ENCODE measurements at places on chromosomes 1 and 21. TPM values are rescaled to one million over a fixed set of nuclear protein-coding genes. Genes with fewer than 3 reads are reported as not detected.

DNA sequence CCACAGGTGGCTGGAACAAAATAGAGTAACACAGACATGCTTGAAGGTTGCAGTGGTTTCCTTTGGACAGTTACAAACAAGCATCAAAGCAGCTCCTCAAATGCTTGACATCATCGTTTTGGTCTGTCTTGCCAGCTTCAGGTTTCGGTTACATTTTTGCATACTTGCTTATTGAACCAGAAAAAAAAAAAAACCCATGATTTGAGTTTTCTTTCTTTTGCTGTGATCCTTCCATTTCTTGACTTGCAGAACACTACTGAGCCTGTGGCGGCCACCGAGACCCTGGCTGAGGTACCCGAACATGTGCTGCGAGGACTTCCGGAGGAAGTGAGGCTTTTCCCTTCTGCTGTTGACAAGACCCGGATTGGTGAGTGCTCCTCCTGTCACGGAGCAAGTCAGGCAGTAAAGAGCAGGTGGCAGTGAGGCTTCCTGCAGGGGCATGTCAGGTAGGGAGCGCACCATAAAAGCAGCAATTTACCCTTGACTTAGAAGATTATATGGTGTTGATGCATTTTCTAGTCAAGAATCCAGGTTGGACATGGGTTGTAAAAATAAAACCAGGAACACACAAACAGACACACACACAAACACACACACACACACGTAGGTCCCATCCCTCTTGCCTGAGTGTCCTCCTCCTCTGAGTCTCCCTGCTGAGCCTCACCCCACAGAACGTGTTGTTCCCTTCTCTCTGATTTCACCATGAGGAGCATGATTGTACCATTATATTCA, 30.9 kb downstream of the PRDM2 start:
- H3K4me3 ChIP-seq, result no peak overlapping the region
- H3K36me3 ChIP-seq, result no peaks in the 10 kb centered on the region
- no peak overlapping the region for H3K27ac ChIP-seq
- H3K27me3 ChIP-seq, result no peaks in the 10 kb centered on the region
- no peaks in the 10 kb centered on the region for H3K4me1 ChIP-seq
- no peak for DNase-seq

GRCh38 chr1:14639291-14640050, 41.0 kb downstream of the KAZN start:
- no peak overlapping the region for H3K4me3 ChIP-seq
- no peaks in the 10 kb centered on the region for H3K36me3 ChIP-seq
- no peak overlapping the region for H3K27ac ChIP-seq
- no peak for DNase-seq

DNA sequence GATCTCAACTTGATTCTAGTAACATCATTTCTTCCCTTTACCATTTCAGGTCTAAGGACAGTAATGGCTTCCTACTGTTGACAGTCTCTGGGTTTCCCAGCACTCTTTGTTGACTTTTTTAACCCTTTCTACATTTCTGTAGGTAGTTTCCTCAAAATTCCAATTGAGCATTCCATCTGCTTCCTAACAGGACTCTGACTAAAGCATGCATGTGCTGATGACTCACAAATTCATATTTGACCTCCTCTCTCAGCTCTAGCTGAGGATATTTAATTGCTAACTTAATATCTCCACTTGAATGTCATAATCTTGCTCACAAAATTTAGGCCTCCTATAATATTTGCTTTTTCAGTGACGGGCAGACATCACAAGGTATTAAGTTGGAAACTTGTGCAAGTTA, 93.3 kb upstream of the ZNHIT6 start:
- H3K36me3 ChIP-seq, result no peaks in the 10 kb centered on the region
- H3K4me3 ChIP-seq, result no peak overlapping the region

DNA sequence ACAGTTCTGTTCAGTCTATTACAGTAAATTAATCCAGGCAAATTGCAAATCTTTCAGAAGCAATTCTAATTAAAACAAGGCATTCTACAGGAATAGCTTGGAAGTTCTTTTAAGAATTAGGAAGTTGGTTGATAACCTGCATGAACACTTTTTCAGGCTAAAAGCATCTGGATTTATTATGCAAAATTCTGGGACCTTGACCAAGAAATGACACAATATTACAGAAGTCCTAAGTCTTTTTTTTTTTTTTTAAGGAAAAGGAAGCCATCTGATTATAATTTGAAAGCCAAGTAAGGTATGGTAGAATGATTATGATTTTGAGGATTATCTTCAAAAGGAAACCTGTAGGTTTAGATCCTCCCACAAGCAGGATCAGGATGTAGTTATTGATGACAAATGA, 74.7 kb upstream of the KCNK2 start:
- no peak overlapping the region for H3K4me3 ChIP-seq
- no peaks in the 10 kb centered on the region for H3K4me1 ChIP-seq
- DNase-seq, result no peak
- H3K27me3 ChIP-seq, result no peaks in the 10 kb centered on the region
- no peaks in the 10 kb centered on the region for H3K36me3 ChIP-seq

GRCh38 chr1:197388801-197389200, 120.7 kb downstream of the CRB1 start:
- H3K27ac ChIP-seq, result no peak overlapping the region
- no peaks in the 10 kb centered on the region for H3K36me3 ChIP-seq
- no peaks in the 10 kb centered on the region for H3K27me3 ChIP-seq

The OR2L5 gene
- total RNA-seq, result not detected

GRCh38 chr1:227886503-227886961, 61.2 kb downstream of the WNT9A start:
- H3K27me3 ChIP-seq, result no peaks in the 10 kb centered on the region
- H3K36me3 ChIP-seq, result no peaks in the 10 kb centered on the region

GRCh38 chr1:232690285-232690935, 60.5 kb upstream of the SIPA1L2 start:
- no peaks in the 10 kb centered on the region for H3K27me3 ChIP-seq
- no peak for DNase-seq
- H3K36me3 ChIP-seq, result no peaks in the 10 kb centered on the region
- H3K4me3 ChIP-seq, result no peak overlapping the region
- no peak overlapping the region for H3K27ac ChIP-seq

The IRF6 gene
- 0.64 TPM for total RNA-seq

- no peaks in the 10 kb centered on the region for H3K36me3 ChIP-seq
- no peak for DNase-seq
- no peak overlapping the region for H3K4me3 ChIP-seq
- H3K27me3 ChIP-seq, result no peaks in the 10 kb centered on the region
Measured at GRCh38 chr1:31437433-31438037, 24.5 kb downstream of the SERINC2 start.

The FCRLA gene
- total RNA-seq, result 0.15 TPM

- no peaks in the 10 kb centered on the region for H3K4me1 ChIP-seq
- H3K27ac ChIP-seq, result no peak overlapping the region
- H3K27me3 ChIP-seq, result no peaks in the 10 kb centered on the region
- H3K4me3 ChIP-seq, result no peak overlapping the region
- DNase-seq, result no peak
Measured at GRCh38 chr1:165296205-165296604, 60.3 kb downstream of the LMX1A start.

Data from Panc1 (cell line).